8988T (cell line): ENCODE measurements at places on chromosomes 13 and 19.

DNA sequence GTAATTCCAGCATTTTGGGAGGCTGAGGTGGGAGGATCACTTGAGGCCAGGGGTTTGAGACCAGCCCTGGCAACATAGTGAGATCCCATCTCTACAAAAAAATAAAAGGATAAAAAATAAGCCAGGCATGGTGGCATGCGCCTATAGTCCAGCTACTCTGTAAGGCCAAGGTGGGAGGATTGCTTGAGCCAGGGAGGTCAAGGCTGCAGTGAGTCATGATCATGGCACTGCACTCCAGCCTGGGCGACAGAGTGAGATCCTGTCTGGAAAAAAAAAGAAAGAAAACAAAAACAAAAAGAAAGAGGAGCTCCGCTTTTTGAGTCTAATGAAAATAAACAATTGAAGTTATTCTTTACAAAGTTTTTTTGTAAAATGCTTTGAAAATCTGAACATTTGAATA, 326.2 kb downstream of the GPC5 start:
- DNase-seq = no peak

DNA sequence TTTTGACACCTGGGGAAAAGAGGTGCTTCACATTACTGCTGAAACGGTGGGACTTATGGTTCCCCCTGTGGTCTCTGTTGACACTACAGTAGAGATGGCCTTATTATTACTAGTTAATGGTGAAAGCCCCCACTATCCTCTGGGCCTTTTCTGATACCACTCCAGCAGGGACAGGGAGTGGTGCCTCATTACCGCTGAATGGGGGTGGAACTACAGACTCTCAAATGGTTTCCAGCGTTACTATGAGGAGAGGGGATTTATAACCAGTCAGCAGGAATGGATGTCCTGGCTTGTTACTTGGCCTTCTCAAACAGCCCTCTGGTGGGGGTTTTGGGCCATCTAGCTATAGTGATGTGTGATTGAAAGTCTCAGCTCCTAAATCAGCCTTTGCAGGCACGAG, 96.7 kb upstream of the DIAPH3 start:
- no peak for DNase-seq

GRCh38 chr13:43206838-43207237, 183.5 kb downstream of the DNAJC15 start:
- no peak for DNase-seq

DNA sequence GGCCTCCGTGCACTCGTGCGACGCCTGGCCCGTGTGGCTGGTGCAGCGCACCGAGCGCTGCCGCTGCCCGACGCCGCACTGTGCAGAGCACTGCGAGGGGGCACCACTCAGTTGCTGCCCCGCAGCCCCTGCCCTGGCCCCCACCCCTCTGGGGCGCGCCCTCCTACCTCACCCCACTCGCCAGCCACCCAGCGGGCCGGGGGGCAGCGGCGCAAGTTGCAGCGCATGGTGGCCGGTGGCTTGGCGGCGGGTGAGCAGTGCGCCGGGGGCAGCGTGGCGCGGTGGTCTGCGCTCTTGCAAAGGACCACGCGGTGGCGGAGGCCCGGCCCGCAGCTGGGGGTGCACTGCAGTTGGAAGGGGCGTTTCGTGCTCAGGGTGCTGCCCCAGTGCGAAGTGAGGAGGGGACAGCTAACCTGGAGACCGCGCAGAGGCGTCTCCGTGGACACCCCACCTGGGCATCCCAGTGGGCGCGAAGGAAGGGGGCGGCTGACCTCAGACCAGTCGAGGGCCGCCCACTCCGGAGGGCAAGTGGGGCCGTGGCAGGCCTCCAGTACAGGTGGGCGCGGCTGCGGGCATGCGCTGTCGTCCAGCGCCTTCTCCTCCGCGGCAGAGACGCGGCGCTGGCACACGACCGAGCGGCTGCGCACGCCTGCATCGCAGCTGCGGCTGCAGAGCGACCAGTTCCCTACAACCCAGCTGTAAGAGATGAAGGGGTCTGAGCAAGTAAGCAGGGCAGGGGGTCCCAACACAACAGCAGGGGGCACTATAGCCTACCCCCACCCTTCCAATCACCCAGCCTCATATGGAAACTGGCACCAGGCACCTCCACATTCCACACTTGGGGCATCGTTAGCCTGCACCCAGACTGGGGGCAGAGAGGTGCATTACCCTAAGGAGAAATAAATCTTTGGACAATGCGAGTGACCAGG, 8.0 kb upstream of the MYO1F start:
- DNase-seq = peak; percentile 53

DNA sequence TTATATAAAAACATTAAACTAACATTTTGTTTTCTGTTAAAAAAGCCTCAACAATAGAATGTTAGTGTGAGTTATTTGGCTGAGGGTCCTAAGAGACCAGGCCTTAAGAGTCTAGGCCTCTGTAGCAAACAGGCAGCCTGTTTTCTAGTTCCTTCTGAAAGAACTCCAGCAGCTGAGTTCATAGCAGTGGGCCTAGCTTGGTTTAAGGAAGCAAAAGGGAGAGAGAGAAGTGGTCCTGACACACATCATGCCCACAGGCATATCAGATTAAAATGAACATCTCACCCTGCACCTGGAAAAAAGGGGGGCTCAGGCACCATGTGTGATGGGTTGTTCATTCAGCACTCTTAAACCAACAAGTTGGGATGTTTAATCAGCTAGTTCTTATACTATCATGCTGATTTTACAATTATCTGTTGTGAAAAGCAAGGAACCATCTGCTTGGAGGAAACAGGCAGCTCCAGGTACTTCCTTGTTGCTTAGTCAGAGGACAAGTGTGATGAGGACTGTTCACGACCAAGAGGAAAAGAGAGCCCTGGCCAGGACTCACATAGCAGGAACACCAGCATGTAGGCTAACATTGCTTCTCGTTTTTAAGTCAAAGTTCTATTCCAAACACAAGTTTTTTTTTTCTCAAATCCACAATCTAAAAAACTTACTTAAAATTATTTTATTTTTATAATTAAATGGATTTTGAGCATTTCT, 81.3 kb upstream of the FRY start:
- no peak for DNase-seq

- DNase-seq = no peak
Observed at GRCh38 chr19:7905268-7905667, 1.6 kb downstream of the MAP2K7 start.

DNA sequence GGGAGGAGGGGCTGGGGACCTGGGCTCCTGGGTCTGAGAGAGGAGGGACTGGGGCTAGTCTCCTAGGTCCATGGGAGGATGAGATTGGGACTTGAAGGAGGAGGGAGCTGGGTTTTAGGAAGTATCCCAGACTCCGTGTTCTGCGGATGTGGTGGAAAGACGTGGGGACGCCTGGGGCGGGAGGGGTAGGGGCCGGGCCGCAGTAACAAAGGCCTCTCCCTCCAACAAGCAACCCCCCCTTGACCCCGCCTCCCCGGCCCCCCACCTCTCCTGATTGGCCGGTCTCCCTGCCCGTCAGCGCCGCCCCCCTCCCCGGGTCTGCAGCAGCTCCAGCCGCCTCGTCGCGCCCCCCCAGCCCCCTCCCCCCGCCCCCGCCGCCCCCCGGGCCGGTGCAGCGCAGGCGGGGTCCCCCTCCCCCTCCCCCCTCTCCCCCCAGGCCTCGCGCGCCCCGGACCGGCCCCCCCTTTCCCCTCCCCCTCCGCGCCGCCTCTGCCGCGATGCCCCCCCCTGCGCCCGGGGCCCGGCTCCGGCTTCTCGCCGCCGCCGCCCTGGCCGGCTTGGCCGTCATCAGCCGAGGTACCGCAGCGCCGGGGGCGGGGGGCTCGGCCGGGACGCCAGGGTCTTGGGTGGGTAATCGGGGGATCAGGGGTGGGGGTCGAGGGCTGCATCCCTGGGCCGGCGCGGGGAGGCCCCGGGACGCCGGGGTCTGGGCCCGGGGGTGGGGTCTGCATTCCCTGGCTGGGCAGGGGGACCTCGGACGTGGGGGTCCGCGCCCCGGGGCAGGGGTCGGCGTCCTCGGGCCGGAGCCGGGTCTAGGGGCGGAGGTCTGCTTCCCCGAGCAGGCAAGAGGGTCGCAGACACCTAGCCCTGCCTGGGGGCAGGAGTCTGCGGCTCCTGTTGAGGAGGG, at the start of gene IGLON5:
IGLON5 (plus strand) TSS at position 294 of the 907 bp plus-strand sequence; CDS start at position 498, 204 bp downstream.
- no peak for DNase-seq

DNA sequence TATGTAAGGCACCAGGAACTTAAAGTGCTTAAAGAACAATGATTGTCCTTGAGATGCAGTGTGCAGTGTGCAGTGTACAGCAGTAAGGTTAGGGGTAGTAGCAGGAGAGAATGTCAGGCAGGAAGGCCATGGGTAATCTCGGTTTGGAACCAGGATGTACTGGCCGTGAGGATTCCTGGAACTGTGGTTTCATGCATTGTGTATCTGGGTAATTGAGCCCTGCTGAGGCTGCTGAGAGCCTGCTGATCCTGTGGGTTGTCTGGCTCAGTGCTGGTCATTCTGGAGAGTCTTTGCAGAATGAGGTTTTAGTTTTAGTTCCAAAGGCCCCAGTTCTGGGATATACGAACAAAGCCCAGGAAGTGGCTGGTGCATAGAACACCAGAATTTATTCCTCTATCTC, 71.0 kb downstream of the ZNF568 start:
- no peak for DNase-seq

DNA sequence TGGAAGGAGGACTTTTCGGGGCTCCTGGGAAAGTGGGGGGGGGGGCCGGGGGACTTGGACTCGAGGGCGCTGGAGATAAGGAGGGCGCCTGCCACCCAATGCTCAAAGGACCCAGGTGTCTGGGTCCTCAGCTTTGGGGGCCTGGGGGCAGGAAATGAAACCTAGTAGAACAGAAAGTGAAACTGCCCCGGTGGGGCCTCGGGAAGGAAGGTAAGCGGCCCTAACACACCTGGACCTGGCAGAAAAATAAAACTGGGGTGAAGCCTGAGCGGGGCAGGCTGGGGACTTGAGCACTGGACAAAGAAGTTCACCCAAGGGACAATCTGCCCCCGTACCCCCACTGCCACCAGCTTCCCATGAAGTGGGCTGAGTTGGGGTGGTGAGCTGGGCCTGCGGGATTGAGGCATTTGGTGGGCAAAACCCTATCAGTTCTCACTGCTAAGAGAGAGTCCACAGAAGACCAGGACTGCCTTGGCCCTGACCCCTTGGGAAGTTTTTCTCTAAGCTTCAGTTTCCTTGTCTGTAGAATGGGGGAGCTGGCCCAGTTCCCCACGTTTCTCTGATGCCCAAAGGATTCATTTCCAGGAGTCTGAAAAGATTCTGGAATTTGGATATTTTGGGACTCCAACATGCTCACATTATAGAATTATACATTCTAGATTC, 2.3 kb downstream of the PRKD2 start:
- peak; percentile 68 for DNase-seq

DNA sequence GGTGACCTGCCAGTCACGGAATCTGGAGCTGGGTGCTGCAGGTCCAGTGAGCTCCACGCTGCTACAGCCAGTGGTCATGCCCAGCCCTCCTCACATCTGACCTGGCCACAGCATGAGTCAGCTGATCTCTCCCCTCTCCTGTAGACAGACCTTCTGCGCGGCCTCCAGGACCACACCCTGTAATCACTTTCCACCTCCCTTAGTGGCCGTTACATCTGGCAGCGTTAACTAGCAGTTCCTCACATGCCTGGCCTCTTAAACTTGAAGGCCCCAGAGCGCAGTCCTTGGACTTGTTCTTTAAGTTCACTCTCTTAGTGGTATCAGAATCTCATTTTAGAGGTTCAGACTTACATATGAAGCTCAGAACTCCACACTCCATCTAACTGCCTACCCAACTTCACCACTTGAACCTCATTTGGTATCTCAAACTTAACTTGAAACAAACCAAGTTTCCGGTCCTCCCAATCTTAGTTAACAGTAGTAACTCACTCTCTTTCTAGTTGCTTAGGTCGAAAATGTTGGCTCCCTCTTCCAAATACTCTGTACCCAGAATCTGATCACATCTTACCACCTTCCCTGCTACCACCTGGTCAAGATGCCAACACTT, 22.7 kb downstream of the MIPEP start:
- DNase-seq = no peak

DNA sequence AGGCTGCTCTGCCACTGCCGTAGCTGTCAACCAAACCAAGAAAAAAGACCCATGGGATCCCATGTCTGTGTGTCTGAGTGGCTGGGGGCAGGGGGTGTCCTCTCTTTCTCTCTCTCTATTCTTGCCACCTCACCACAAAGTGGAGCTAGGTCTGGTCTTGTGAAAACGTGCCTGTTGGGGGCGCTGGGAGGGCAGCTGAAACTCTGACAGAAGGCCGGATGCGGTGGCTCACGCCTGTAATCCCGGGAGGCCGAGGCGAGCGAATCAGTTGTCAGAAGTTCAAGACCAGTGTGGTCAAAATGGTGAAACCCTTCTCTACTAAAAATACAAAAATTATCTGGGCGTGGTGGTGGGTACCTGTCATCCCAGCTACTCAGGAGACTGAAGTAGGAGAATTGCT, 29.2 kb downstream of the ZNF146 start:
- DNase-seq = no peak
